A549 treated with AZD2906 at 1 μM for 4 hours (cell line): ENCODE measurements at places on chromosomes 5 and 9. TPM values are rescaled to one million over a fixed set of nuclear protein-coding genes. Genes with fewer than 3 reads are reported as not detected.

ADGRD2 gene
- total RNA-seq, result 0.03 TPM in 1 of 5 replicates, not detected in the others

IFNK gene
- total RNA-seq, result 0.06 TPM in 1 of 5 replicates, not detected in the others

TAF1L gene
- 0.01 TPM in 3 of 5 replicates, not detected in the others for total RNA-seq

CDH10 gene
- 0.05 to 0.20 TPM (median 0.08 TPM) in 5 replicates for total RNA-seq

C7 gene
- total RNA-seq, result not detected in 5 replicates
